ENCODE measurements at places on chromosomes 11 and 22.

DNA sequence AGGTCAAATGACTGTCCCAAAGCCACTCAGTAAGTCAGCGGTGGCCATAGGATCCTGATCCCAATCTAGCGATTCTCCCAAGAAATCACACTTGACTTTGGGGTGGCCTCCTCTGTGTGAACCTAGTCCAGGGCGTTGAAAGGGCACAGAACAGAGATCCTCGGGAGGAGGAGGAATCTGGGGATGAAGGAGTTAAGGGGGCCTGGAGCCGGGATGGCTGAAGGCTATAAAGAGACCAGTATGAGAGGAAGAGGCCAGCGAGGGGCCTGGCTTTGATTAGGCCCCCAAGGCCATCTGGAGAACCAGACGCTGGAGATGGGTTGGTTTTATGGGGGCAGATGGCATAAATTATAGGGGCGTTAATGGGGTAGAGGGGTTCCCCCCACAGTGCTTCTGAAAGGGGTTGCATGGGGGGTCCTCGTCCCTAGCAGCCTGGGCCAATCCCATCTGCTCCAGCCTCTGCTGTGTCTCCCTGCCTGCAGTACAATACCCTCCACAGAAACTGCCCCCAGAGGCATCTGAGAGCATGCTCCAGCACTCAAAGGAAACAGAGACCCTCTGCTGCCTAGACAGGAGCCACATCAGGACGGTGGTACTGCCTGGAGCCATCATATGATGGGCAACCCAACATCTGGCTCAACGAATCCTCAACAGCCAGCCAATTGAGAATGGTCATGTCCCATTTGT, 35.2 kb upstream of the TRIM29 start:
- DNase-seq, result no peak

- no peak for DNase-seq
Observed at GRCh38 chr11:721741-722345, 15.8 kb downstream of the EPS8L2 start.

DNA sequence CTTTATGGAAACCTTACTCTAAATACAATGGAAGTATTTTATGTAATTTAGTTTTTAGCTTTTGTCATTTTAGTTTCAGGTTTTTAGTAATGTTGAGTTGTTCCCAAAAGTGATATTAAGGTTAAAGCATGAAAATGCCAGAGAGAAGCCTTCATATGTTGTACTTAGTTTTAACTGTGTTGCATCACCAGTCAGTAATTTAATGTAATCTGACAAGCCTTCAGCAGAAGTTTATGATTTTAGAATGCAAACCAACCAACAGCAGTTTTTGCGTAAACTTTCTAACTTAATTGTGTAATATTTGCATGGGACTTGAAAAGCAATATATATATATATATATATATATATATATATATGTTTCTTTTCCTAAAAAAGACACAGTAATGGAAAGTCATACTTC, 110.6 kb downstream of the MSANTD4 start:
- DNase-seq, result no peak

DNA sequence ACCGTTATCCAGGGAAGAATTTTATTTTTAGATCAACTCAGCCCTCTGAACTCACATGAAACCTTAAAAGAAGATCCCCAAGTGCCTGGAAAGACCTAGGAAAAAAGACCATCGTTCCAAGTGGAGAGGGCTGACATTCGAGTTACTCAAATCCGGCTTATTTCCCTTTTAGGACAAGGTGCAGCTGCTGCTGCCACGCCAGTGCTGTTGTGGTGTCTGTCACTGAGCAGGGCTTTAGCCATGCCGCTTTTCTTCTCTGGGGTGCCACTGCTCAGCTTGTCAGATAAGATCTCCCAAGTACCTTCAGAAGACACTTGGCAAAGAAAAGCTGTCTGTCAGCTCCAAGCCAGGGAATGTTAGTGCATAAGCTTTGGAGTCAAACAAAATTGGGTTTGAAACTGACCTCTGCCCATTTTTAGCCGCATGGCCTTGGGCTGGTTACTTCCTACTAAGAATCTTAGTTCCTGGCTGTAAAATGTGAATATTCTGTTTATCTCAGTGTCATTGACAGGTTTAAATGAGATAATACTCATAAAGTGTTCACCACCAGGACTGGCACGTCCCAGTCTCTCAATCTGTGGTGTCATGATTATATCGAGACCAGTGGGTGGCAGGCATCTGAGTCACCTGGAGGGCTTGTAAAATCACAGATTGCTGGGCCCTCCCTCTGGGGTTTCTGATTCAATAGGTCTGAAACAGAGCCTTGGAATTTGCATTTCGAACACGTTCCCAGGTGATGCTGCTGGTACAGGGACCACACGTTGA, 117.5 kb downstream of the PKNOX2 start:
- no peak for DNase-seq

DNA sequence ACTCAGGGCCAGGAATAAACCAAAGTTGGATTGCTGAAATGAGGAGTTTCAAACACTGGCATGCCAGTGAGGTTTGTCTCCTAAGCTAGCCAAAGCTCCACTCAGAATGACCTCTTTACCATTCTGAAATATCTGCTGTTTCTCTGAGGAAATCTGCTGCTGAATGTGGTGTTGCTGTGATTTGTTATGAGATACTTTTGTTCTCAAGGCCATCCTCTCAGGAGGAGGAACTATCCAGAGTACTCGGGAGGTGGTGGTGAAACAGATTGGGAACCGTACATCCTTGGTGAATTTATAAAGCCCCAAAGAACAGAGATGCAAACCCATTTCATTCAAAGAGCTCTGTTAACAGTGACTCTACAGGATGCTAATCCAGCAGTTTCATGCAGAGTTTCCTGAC, 50.5 kb downstream of the BDNF start:
- no peak for DNase-seq
